ENCODE measurements at places on chromosomes 1 and 21.

DNA sequence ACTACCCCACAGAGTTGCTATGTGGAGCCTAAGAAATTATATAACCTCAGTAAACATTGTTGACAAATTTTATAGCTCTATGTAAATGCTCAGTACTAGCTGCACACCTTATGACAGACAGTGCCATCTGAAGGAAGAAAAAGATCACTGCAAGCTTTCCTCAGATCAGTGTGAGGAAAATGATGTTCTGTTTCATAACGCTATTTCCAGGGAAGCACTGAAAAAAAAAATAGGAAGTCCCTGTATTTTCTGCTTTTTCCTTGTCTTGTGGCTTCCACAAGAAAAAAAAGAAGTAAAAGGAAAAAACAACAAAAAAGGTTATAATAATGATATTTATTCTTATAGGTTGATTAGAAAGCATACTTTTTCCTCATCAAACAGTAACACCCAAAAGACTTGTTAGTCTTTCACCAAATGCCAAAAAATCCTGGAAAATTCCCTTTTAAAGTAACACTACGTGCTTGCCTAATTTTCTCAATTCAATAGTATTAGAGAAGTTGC is 23.2 kb downstream of the LYST start:
- peak; percentile 45 for DNase-seq

DNA sequence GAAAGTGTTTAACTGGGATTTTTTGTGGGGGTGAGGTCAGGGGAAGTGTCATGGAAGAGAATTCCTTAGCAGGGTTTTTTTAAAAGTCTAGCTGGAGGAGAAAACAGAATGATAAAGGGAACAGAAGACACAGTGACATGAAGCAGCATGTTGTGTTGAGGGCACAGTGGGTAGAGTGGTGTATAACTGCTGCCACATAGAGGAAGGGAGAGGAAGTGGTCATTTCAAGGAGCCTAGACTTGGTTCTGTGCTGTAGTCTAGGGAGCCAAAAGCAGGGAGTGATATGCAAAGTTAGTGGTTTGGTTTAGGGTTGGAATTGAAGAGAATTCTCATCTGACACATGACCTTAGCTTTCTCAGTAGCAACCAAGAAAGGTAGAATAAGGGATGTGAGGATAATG is 10.2 kb downstream of the EEIG2 start:
- DNase-seq, result no peak

DNA sequence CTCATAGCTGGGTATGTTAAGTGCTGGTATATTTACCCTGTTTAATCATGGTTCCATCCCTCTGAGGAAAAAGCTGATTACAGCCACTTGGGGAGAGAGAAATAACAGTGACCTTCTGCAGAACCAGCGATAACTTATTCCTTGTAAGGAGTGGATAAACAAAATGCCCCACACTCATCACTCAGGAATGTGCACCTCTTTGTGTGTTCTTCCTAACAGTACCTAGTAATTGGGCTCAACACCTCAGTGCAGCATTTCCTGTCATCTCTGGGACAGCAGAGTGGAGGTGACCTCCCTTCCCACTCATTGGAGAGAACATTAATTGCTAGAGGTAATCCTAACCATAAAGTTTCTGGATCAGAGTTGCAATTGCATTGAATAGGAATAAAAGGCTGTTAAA is 112.5 kb upstream of the F3 start:
- DNase-seq, result no peak

GRCh38 chr1:62716397-62716796 is 28.2 kb upstream of the DOCK7 start:
- DNase-seq, result no peak

DNA sequence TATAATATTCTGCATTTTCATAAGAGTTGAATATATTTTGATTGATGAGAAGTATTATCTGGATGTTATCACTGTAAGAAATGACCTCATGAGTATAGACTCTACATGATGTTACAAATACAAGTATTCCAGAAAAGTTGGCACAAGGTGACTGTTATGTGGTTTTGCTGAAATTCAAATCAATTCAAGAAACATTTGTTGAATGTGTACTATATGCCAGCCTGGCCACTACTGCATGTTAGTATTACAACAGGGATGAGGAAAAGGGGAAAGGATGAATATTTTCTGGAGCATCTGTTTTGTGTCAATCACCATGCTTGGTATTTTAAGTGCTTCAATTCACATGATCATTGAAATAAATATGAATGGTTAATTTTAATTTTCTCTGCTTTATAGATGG is 250.9 kb upstream of the PBX1 start:
- no peak for DNase-seq

GRCh38 chr1:168273575-168273974 is 7.1 kb upstream of the TBX19 start:
- DNase-seq, result no peak

DNA sequence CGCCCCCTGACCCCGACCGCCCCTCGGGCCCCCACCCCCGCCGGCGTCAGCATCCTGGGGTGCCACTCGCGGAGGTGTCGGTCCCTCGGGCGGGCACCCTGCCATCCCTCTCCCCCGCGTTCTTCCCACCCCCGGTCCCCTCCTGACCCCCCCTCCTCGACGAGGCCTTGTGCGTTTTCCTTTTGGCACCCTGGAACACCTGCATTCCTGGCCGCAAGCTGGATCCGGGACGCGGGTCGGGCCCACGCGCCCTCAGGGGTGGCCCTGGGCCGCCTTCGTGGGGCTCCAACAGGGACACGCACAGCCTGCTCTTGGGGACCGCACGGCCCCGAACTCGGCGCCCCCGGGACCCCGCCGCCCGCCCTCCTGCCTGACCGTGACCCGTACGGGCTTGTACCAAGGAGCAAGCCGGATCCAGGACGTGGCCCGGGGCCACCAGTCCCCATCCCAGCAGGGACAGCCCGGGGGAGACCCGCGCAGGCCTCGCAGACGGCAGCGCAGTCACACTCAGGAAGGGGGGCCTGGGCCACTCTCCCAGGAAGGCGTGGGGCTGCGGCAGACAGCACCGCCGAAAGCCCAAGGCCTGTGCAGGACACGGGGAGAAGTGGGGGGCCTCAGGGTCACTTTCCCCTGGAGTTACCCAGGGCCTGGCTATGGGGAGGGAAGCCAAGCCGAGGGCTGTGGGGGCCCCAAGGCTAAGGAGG is 579 bp upstream of the SLC19A1 start:
- no peak for DNase-seq

DNA sequence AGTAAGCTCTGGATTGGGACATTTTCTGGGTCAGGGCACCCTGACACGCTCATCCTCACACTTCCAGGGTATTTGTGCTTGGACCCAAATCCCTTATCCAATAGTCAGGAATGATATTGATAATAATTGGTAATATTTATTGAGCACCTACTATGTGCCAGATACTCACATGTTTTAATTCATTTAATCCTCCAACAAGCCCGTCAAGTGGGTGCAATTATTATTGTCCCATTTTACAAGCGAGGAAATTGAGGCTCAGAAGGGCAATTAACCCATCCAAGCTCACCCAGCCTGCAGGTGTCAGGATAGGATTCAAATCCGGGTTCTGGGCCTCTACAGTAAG is 11.4 kb upstream of the PADI3 start:
- no peak for DNase-seq

- DNase-seq, result no peak
These were observed 259.6 kb upstream of the PLXNA2 start for GRCh38 chr1:208503787-208504186.

DNA sequence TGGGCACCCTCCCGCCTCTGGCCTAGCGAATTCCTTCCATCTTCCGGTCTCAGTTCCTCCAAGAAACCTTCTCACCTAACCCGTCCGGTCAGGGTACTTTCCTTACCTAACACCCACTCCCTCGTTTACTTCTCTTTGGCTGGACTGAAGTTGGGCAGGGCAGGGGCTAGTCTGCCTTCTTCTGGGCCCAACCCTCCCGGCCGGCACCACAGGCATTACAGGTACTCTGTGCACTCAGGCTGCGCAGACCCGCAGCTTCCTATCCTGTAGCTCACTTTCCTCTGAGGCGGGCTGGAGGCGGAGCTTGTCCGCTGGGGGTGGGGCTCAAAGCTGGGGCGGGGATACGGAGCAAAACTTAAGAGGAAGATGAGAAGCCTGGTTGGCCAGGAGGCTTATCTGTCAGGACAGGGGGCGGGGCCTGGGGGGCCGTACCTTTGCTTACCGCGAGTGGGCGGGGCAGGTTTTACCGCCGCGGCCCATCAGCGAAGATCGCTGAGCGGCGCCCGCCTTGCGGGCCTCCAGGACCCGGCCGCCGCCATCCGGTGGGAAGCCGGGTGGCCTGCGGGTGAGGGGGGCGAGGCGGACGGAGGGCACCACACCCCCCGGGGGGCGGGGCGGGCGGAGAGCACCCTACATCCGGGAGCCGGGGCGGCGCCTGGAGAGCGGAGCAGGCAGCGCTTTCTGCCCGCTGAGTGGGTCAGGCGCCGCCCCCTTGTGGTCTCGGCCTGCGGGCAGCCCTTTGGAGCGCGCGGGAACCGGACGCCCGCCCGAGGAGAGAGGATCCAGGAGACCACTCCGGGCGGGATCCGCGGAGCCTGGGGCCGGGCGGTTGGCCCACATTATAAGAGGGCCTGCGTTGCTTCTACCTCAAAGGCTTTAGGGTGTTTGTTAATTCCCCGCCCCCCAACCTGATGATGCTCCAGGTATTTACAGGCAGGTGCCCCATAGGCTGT is 31.9 kb downstream of the ZNF648 start:
- peak; percentile 99 for DNase-seq

- no peak for DNase-seq
These were observed 59.0 kb downstream of the MTR start for GRCh38 chr1:236853921-236854604.

- no peak for DNase-seq
These were observed 74.5 kb upstream of the B3GALT2 start for GRCh38 chr1:193260896-193261295.

DNA sequence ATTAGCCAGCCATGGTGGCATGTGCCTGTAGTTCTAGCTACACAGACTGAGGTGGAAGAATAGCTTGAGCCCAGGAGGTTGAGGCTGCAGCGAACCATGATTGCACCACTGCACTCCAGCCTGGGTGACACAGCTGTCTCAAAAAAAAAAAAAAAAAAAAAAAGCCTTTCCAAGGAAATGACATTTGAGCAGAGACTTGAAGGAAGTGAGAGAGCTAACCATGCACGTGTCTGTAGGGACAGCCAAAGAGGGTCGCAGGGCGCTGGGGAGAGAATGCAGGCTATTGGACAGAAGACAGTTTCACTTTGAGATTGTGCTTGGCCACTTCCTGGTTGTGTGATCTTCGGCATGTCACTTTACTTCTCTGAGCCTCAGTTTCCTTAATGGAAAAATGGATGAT is 6.8 kb downstream of the HCRTR1 start:
- no peak for DNase-seq

- no peak for DNase-seq
These were observed 20.1 kb downstream of the IFNLR1 start for GRCh38 chr1:24167008-24167407.

DNA sequence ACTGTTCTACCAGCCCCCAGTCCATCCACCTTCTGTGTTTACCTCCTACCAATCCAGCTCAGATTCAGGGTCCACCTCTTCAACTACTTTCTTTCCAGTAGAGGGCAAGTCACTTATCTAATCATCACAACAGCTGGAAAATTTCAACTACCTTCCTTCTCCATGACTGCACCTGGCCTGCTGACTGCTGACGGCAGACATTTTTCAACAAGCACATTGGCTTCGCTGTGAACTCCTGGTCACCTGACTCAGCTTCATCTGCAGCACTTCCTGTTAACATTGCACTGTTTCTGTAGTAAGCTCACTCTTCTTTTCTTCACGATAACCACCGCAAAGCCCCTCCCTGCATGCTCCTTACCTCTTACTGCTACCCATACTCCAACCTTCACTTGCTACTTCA is 405.7 kb downstream of the NTNG1 start:
- DNase-seq, result no peak

GRCh38 chr1:157155658-157156057 is 17.5 kb upstream of the ETV3 start:
- no peak for DNase-seq

DNA sequence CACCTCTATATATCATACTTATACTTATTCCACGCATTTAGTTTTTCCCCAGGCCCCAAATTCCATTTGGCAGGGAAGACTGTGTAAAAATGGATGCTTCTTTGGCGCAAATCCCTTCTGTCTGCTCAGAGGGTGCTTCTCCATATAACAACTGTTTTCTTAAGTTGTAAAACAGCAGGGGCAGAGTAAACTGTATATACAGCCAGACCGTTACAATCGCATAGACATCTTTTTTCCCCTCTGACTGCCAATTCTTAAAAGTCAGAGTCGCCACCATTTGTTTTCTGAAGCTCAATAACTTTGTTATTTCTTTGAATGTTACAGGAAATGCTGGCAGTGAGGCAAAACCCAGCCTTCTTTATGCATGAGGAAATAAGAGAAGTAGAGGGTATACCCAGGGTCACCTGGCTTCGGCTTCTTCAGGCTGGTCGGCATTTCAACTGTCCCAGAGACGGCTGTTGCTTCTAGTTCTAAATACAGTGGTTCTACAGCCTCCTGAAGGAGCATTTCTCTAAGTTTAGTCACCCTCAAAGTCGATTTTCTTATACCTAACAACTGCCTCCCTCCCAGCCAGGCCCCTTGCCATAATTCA is 188.4 kb downstream of the CLIC6 start:
- no peak for DNase-seq

GRCh38 chr1:209641832-209642172 is 10.4 kb downstream of the LAMB3 start:
- no peak for DNase-seq

GRCh38 chr1:204989266-204990058 is 53.5 kb upstream of the CNTN2 start:
- DNase-seq, result peak; percentile 57

GRCh38 chr1:30146448-30146847 is 576.9 kb downstream of the MATN1 start:
- DNase-seq, result no peak
